Caco-2 (cell line): ENCODE measurements at places on chromosomes 1 and 21. TPM values are rescaled to one million over a fixed set of nuclear protein-coding genes. Genes with fewer than 3 reads are reported as not detected.
A peak's percentile ranks its signal among the peaks of the same experiment; 100 is the strongest.

FNDC5 gene
- 0.67 and 1.1 TPM in 2 replicates for total RNA-seq

SLC25A33 gene
- 9.9 and 11.2 TPM in 2 replicates for total RNA-seq

LAX1 gene
- not detected in 2 replicates for total RNA-seq

BACH1 gene
- 54.0 and 65.2 TPM in 2 replicates for total RNA-seq

ADAMTS5 gene
- total RNA-seq, result not detected in 2 replicates

LCE1C gene
- total RNA-seq, result not detected in 2 replicates

LHX8 gene
- total RNA-seq, result not detected in 2 replicates

ETV3L gene
- total RNA-seq, result not detected in 2 replicates

ATXN7L2 gene
- total RNA-seq, result 3.9 and 4.0 TPM in 2 replicates

RPE65 gene
- not detected in 2 replicates for total RNA-seq

TRAF3IP3 gene
- total RNA-seq, result not detected in 2 replicates

CRP gene
- not detected in 2 replicates for total RNA-seq

GRCh38 chr1:50995651-50996050 is 25.6 kb downstream of the CDKN2C start:
- no peak for DNase-seq
- H3K27ac ChIP-seq, result no peak overlapping the region
- no peaks in the 10 kb centered on the region for H3K27me3 ChIP-seq
- no peak overlapping the region for H3K4me3 ChIP-seq

- no peak for DNase-seq
- no peaks in the 10 kb centered on the region for H3K27me3 ChIP-seq
- H3K4me3 ChIP-seq, result no peak overlapping the region
- H3K27ac ChIP-seq, result no peak overlapping the region
- no peaks in the 10 kb centered on the region for H3K36me3 ChIP-seq
Observed at GRCh38 chr1:235657747-235658526, 8.4 kb upstream of the GNG4 start.

- DNase-seq, result no peak
- no peak overlapping the region for H3K27ac ChIP-seq
- H3K4me3 ChIP-seq, result no peak overlapping the region
- H3K4me1 ChIP-seq, result no peaks in the 10 kb centered on the region; the same call in 1 of the 2 replicates
- no peaks in the 10 kb centered on the region; the same call in 1 of the 2 replicates for H3K36me3 ChIP-seq
Observed at GRCh38 chr1:241275981-241276380, 81.0 kb downstream of the RGS7 start.

- H3K36me3 ChIP-seq, result no peaks in the 10 kb centered on the region
- H3K4me3 ChIP-seq, result no peak overlapping the region
- no peaks in the 10 kb centered on the region for H3K27me3 ChIP-seq
- DNase-seq, result no peak
- H3K27ac ChIP-seq, result no peak overlapping the region
Observed at GRCh38 chr1:3022511-3022973, 1.3 kb downstream of the ACTRT2 start.

DNA sequence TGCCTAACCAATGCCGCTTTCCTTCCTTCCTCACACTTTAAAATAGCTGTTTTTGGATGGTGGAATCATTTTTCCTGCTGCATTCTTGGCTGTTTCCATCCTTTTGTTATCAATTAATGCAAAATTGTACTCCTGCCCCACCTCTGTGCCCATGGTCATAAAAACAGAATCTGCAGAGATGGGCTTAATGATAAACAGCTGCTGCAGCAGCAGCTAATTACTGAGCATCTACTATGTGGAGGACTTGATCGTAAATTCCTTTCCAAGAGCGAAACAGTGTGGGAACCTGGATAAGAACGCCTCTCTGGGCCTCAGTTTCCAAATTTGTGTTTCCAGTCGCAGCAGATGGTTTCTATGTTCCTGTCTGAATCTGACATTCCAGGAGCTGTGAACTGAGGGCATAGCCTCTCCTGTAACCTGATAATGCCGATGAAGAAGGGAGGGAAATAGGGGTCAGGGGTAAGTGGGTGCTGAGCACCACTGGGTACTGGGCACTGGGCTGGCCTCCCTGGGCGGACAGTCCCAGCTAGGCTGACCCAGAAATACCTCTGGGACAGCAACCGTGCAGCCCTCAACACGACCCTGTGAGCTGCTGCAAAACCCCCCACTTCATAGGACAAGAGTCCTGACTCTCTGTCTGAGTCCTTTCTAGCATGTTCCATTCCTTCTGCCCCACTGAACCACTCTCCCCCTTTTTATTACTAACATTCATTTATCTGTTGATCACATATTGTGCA is 121.7 kb downstream of the DMRTB1 start:
- no peaks in the 10 kb centered on the region for H3K27me3 ChIP-seq
- H3K4me3 ChIP-seq, result no peak overlapping the region
- DNase-seq, result no peak
- no peaks in the 10 kb centered on the region for H3K4me1 ChIP-seq

GRCh38 chr1:183911285-183911684 is 106.4 kb downstream of the RGL1 start:
- no peaks in the 10 kb centered on the region for H3K27me3 ChIP-seq
- H3K36me3 ChIP-seq, result peaks cover 3% of the 10 kb centered on the region; the same call in 1 of the 2 replicates
- no peak overlapping the region for H3K4me3 ChIP-seq
- DNase-seq, result no peak
- H3K4me1 ChIP-seq, result peaks cover 7% of the 10 kb centered on the region

DNA sequence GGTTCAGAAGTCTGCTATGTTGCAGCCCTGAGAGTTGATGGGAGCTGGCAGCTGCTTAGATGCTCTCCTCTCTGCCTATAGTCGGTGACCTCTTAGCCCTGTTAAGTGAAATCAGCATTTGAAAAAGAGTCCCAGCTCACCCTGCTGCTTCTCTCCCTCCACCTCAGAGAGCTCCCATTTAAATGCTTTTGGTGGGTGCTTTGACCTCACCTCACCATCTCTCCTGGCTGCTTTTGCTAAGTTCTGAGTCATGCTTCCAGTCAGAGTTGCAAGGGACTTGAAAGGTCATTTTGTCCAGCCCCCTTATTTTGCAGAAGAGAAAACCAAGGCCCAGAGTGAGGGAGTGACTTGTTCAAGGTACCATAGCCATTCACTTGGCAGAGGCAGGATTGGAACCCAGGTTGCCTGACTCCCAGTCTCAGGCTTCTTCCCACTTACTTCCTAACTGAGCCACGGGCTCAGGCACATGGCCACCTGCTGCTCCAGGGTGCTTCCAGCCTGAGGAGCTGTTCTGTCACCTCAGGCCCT is 3.3 kb downstream of the MAPKAPK2 start:
- peaks cover 67% of the 10 kb centered on the region for H3K4me1 ChIP-seq
- no peak for DNase-seq
- H3K4me3 ChIP-seq, result no peak overlapping the region
- no peak overlapping the region for H3K27ac ChIP-seq

GRCh38 chr1:79796434-79796833 is 789.9 kb upstream of the ADGRL4 start:
- no peak for DNase-seq
- H3K4me3 ChIP-seq, result no peak overlapping the region
- no peaks in the 10 kb centered on the region for H3K4me1 ChIP-seq
- no peaks in the 10 kb centered on the region for H3K36me3 ChIP-seq
- no peaks in the 10 kb centered on the region for H3K27me3 ChIP-seq

GRCh38 chr1:222732216-222733159 is 4.5 kb upstream of the FAM177B start:
- H3K27ac ChIP-seq, result no peak overlapping the region
- H3K27me3 ChIP-seq, result no peaks in the 10 kb centered on the region
- H3K4me1 ChIP-seq, result no peaks in the 10 kb centered on the region; the same call in 1 of the 2 replicates
- no peak for DNase-seq
- no peaks in the 10 kb centered on the region for H3K36me3 ChIP-seq

GRCh38 chr21:32484706-32485380 is 72.3 kb downstream of the EVA1C start:
- no peaks in the 10 kb centered on the region for H3K27me3 ChIP-seq
- no peak overlapping the region for H3K27ac ChIP-seq
- H3K4me3 ChIP-seq, result no peak overlapping the region
- no peak for DNase-seq
- no peaks in the 10 kb centered on the region for H3K4me1 ChIP-seq

- H3K36me3 ChIP-seq, result peaks cover 1% of the 10 kb centered on the region
- H3K27me3 ChIP-seq, result no peaks in the 10 kb centered on the region
- H3K4me1 ChIP-seq, result peaks cover 8% of the 10 kb centered on the region
- DNase-seq, result no peak
Observed at GRCh38 chr1:226990133-226990716, 50.1 kb downstream of the COQ8A start.

GRCh38 chr1:157240495-157241184 is 102.4 kb upstream of the ETV3 start:
- H3K36me3 ChIP-seq, result no peaks in the 10 kb centered on the region
- no peaks in the 10 kb centered on the region for H3K27me3 ChIP-seq
- peaks cover 50% of the 10 kb centered on the region for H3K4me1 ChIP-seq
- H3K27ac ChIP-seq, result peak overlapping the region; percentile 91

DNA sequence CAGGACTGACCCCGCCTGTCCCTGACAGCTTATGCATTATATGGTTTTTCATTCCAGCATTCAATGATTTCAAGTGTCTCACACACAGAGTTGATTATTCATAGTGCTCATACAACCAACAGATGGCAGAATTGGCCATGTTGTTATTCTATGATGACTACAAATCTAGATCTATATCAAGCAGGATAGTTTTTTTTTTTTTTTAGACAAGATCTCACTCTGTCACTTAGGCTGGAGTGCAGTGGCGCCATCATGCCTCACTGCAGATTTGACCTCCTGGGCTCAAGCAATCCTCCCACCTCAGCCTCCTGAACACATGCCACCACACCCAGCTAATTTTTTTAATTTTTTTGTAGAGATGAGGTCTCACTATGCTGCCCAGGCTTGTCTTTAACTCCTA is 40.1 kb upstream of the LRRC8D start:
- no peaks in the 10 kb centered on the region for H3K27me3 ChIP-seq
- H3K36me3 ChIP-seq, result no peaks in the 10 kb centered on the region
- no peak overlapping the region for H3K4me3 ChIP-seq
- no peak overlapping the region for H3K27ac ChIP-seq
- peak; percentile 2 for DNase-seq
- H3K4me1 ChIP-seq, result no peaks in the 10 kb centered on the region

DNA sequence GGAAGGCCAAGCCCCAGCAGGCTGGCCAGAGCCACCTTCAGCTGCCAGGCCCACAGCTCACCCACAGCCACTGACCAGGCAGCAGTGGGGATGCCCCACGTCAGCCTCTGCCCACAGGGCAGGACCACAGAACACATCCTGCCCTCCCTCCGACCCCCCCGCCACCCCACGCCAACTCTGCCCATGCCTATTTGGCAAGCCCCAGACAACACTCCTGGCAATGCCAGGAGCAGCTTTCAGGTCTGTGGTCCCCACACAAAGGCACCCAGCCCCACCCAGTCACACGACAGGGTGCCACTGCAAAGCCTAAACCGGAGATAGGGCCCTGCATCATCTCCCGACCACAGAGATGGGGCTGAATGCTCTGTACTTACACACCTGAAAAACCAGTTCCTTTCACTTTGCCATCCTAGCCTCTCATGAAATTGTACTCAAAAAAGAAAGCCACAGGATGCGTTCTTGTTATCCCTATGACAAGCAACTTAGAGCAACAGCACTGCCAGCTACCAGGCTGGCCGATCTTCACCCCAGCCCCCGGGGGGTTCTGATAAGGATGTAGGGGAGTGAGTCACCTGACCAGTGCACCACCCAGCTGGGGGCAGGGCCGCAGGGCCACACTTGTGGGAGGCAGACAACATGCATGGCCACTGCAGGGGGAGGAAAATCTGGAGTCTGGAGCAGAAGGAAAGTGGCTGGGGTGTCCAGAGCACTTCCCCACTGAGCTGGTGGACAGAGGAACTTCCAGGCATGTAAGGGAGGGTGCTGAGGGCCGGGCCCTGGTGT is 36.2 kb downstream of the UBE2G2 start:
- H3K4me3 ChIP-seq, result no peak overlapping the region
- H3K27ac ChIP-seq, result peak overlapping the region; percentile 59
- no peaks in the 10 kb centered on the region for H3K36me3 ChIP-seq
- DNase-seq, result no peak
- peaks cover 7% of the 10 kb centered on the region for H3K4me1 ChIP-seq
- H3K27me3 ChIP-seq, result no peaks in the 10 kb centered on the region

- DNase-seq, result no peak
- peaks cover 14% of the 10 kb centered on the region for H3K4me1 ChIP-seq
- no peak overlapping the region for H3K27ac ChIP-seq
- H3K36me3 ChIP-seq, result no peaks in the 10 kb centered on the region
- no peak overlapping the region for H3K4me3 ChIP-seq
Observed at GRCh38 chr1:35886577-35887431, 3.8 kb downstream of the AGO1 start.

DNA sequence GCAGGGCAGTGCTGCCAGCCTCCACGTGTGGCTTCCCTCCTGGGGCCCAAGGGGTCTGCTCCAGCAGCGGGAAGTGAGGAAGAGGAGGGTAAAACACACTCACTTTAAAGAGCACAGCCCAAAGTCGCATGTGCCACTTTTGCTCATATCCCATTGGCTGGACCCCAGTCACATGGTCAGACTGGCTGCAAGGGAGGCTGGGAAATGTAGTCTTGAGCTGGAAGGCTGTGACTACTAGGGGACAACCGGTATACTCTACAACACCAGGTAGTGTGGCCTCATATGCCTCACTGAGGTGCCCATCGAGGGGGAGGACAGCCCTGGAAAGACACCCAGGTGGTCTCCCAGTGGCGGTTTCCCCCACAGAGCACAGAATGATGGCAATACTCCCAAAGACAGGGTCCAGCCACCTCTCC is 45.2 kb downstream of the CAMK2N1 start:
- no peak overlapping the region for H3K4me3 ChIP-seq
- H3K36me3 ChIP-seq, result no peaks in the 10 kb centered on the region
- H3K27me3 ChIP-seq, result no peaks in the 10 kb centered on the region
- H3K27ac ChIP-seq, result no peak overlapping the region
- peak; percentile 65 for DNase-seq

- H3K4me1 ChIP-seq, result peaks cover 14% of the 10 kb centered on the region
- H3K27ac ChIP-seq, result peak overlapping the region; percentile 10
- no peak overlapping the region for H3K4me3 ChIP-seq
- no peaks in the 10 kb centered on the region for H3K27me3 ChIP-seq
- DNase-seq, result no peak
- H3K36me3 ChIP-seq, result 0 out of 2 replicates have a peak, but pooled peaks cover 2% of the 10 kb centered on the region
Observed at GRCh38 chr1:168114845-168115244, 21.9 kb downstream of the GPR161 start.

DNA sequence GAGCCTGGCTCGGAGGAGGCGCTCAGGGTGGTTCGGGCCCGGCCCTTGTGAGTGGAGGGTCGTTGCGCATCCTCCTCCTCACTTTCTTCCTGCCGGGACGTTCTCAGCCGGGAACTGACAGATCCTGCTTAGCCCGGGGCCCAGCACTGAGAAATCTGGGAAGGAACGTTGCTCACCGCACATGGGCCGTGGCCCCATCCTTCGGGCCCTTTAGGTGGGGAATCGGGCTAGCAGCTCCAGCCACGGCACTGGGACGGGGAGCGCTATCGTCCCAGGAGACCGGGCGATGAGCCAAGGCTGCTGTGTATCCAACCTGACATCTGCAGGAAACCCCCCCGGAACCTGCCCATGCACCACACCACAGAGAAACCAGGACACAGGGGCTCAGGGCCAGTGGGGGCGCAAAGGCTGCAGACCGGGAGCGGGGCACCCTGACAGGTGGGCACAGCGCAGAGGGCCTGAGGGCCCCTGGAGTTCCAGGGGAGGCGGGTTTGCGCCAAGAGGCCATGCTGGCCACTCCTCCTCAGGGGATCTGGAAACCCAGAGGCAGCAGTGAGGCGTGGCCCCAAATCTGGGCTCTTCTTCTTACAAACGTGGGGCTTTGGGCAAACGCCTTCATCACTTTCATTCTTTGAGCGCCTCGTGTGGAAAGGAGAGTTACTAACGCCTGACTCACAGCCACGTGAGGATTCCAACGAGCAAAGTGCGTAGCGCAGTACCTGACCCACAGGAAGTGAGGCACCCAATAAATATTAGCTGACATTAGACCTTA is at the start of gene SH2D5:
Gene SH2D5 (minus strand): TSS at position 116 of the 772 bp plus-strand sequence. CDS start 4,659 bp downstream, outside the sequence.
- peaks cover 2% of the 10 kb centered on the region; the same call in 1 of the 2 replicates for H3K36me3 ChIP-seq
- peak within 1 kb of the TSS; percentile 55 for H3K27ac ChIP-seq
- H3K27me3 ChIP-seq, result no peaks in the 10 kb centered on the region
- peaks cover 6% of the 10 kb centered on the region; the same call in 1 of the 2 replicates for H3K4me1 ChIP-seq
- peak; percentile 86 for DNase-seq
- H3K4me3 ChIP-seq, result peak within 1 kb of the TSS; percentile 39
